ENCODE measurements at places on chromosomes 12 and 14.

GRCh38 chr14:72024043-72024407, 91.8 kb downstream of the RGS6 start:
- peak; percentile 22 for DNase-seq

DNA sequence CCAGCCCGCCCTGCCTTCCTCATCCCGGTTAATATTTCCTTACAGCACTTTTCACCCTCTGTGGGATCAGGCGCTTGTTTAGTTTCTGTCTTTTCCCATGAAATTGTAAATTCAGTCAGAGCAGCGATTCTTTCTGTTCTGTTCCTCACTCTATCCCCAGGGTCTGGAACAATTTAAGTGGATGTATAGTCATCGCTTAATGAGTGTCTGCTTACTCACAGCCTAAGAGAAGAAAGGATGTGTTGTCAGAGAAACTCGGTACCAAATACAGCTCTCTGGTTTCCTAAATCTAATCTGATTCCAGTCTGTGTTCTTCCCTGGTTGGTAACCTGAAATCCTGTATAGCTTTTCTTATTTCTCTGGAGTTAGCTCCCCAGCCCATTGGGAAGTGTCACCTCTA, 44.9 kb downstream of the FOS start:
- no peak for DNase-seq

DNA sequence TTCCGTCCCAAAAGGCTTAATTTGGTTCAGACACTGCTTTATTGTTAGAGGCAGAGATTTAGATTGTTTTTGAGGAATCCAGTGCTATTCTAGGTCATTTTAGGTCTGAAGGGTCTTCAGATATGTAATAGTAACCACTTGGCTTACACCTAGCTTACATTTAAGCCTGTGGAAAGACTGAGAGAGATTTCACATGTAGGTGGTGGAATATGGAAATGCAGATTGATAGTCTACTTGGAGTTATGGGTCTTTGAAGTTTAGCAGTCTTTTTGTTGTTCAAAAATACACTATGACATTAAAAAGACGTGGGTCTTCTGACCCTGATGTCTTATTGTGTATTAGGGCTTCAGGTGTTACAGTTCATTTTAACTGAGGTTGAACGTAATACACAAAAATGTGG, 51.4 kb upstream of the CCT2 start:
- no peak for DNase-seq

- no peak for DNase-seq
Measured at GRCh38 chr14:99753225-99754140, 39.7 kb upstream of the EML1 start.

GRCh38 chr12:101612160-101612916, 17.6 kb downstream of the MYBPC1 start:
- no peak for DNase-seq

DNA sequence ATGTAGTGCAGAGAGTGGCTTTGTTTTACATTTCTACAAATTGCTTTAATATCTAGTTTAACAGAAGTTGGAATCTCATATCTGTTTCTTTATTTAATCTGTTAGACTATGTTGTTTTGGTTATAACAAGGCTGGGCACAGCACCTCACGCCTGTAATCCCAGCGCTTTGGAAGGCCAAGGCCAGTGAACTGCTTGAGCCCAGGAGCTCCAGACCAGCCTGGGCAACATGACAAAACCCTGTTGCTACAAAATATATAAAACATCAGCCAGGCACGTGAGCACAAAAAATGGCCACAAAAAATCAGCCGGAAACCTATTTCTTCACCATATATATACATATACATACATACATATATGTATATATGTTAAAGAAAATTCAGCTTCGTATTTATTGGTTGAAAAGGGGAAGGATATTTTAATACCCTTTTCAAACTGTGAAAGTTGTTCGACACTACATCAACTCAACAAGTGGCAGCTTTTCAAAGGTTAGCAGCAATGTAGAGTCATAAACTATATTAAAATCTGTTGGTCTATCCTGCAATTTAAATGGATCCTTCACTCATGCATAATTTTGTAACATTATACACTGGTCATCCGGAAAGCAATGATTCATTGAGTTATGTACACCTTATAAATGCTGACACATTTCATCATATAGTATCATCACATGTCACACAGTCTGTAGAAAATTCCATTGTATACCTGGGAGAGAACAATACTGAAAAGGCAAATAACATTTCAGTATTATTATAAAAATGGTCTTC, 7.1 kb downstream of the NR2C1 start:
- DNase-seq: no peak

DNA sequence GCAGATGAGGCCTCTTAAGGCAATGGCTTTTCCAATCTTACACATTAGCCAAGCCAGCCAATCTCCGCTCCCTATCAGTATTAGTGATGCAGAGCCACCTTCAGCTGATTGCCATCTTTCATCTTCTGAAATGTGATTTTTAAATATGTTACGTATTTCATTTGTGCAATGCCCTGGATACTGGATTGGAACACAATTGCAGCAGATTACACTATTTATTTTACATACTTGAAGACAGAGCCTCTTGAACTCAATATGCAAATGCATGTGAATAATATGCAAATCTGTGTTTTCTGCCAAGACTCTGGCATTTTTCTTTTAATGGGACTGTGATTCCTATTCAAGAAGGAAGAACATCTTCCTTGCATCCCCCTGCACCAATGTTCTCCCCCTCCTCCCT, 90.5 kb downstream of the GRIN2B start:
- DNase-seq: no peak

GRCh38 chr12:80151131-80151530, 51.8 kb downstream of the OTOGL start:
- DNase-seq: no peak

GRCh38 chr12:95943330-95943842, at the start of gene AMDHD1:
Gene AMDHD1 (plus strand): TSS chr12:95943331. CDS start chr12:95943399, 68 bp downstream.
- peak; percentile 65 for DNase-seq

- DNase-seq: no peak
Measured at GRCh38 chr14:61258985-61259384, 22.2 kb downstream of the TMEM30B start.

GRCh38 chr12:124002021-124002644, 29.1 kb downstream of the ZNF664 start:
- DNase-seq: no peak

GRCh38 chr14:71597955-71598660, 334.1 kb upstream of the RGS6 start:
- DNase-seq: peak; percentile 10

DNA sequence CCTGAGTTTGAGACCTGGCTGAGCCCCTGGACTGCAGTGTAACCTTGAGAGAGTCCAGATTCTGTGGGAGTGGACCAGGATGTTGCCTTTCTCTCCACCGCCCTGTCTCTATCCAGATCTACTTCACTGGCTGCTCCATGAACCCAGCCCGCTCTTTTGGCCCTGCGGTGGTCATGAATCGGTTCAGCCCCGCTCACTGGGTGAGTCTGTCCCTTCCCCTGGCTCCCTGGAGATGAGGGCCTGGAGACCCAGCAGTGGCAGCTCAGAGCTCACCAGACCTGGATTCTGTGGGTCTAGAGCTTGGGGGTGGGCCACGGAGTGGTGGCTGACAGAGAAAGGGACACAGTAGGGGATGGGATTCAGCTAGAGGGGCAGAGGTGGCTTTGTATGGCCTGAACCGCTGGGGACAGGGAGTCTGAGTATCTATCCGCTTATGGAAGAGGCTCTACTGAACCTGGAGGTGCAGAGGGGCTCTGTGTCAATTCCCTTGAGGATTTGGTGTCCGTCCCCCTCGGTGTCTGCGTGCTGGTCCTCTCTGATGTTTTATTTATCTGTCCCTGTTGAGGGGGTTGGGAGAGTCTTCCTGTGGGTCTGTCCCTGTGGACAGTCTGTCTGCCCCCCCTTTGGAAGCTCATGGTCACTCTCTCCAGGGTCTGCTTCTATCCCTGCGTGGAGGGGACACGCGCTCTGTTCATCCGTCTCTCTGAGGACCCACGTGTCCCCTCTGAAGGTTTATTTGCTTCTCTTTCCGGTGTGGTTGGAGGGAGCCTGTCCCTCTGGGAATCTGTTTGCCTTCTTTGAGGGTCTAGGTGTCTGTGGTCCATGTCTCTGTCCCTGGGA, 2.5 kb downstream of the AQP5 start:
- no peak for DNase-seq

- DNase-seq: peak; percentile 63
Measured at GRCh38 chr14:105525861-105526775, at the start of gene TMEM121. Gene TMEM121 (plus strand): TSS chr14:105526583. CDS start chr14:105528835, 2,252 bp downstream.

- DNase-seq: peak; percentile 62
Measured at GRCh38 chr12:103901518-103902173, 28.6 kb upstream of the HSP90B1 start.

- no peak for DNase-seq
Measured at GRCh38 chr12:63931703-63932102, 87.2 kb downstream of the SRGAP1 start.

DNA sequence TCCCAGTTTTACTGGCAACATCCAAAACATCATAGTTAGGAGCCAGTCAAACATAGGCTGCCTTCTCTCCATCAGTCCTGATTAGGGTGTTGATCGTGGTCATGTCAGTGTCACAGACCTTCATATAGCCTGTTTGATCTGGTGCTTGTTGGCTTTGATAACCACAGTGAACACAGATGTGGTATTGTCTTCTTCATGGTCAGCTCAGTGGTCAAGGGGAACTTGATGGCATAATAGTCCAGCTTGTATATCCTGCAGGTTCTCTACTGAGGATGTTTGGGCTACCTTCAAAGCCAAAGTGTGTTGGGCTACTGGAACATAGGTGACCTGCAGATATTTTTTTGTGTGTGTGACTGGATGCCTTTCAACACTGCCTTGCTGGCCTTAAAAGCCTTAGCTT, 21.7 kb downstream of the PRORP start:
- no peak for DNase-seq

- no peak for DNase-seq
Measured at GRCh38 chr12:26554332-26554731, 278.7 kb downstream of the ITPR2 start.

- no peak for DNase-seq
Measured at GRCh38 chr14:67269298-67270060, 28.2 kb downstream of the PALS1 start.

GRCh38 chr12:132066345-132066685, 77.8 kb downstream of the DDX51 start:
- peak; percentile 39 for DNase-seq

DNA sequence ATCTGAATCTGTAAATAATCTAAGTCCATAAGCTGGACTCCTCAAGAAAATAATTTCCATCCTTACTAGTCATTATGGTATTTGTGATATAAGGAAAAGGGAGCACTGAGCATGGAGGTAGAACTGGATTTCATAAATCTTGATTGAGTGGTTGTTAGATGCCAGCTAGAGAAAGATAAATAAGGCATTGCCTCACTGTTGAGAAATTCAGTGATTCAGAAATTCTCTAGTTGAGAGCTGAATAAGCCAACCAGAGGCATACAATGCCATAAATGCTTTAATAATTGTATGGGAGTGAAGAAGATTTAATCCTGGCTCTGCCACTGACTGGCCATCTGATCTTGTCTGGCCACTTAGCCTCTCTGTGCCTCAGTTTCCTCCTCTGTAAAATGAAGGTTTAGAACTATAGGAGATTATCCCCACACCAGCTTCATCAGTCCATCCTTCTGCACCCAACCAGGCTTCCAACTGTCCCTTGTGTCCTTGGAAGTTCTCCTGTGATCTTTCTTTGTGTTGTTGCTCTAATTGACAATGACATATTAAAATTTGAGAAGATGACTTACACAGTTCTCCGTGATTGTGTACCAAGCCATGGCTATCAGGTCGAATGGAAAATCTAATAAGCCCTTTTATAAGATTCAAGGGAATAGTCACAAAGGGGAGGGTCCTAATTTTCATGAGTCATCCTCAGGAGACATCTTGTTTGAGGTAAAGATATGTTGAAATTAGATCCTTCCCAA, 394.3 kb downstream of the EGLN3 start:
- DNase-seq: no peak

DNA sequence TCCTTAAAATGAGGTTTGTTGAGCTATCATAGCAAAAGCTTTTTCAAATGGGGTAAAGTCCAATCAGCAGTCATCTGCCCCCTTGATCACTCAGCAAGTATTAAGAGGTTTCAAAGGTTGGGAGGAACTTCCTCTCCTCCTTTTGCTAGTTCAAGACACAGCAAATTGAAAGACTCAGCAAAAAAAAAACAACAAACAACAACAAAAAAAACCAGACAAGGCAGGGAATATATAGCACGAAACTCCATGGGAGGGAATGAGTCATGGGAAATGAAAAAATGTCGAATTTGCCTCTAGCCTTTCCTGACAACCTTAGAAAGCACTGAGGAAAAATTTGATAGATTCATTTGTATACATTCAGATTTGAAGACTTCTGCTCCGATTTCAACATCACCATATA, 1.6 kb upstream of the SLC7A8 start:
- DNase-seq: no peak

- DNase-seq: no peak
Measured at GRCh38 chr14:54220071-54220703, 176.6 kb upstream of the CDKN3 start.

DNA sequence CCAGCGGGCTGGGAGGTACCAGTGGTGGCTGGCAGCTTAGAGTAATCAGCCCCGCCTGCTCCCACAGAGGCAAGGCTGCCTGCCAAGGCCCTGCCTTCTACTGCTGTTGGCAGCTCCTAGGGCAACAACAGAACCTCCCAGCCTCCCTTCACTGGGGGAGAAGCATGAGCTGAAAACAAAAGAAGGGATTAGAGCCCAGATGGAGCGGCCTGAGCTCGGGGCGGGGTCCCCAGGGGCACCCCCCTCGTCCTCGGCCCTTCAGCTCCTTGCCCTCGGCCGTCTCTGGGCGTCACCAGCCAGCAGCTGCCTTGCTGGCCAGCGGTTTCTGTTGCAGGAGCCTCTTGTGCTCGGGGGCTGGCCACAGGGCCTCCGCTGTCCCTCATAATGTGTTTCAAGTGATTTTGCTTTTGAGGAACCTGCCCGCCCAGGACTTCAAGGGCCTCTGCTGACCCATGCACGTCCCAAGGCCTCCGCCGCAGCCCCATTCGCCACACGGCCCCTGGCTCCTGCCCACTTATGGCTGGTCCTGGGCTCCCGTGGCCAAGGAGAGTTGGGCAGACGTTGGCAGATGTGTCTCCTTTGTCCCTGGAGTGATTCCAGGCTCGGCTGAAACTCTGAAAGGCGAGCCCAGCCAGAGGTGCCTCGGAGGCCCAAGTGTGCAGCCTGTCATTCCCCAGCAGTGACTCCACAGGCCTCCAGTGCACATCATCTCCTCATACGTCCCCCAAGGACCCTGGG, 49.7 kb downstream of the PSMA6 start:
- peak; percentile 34 for DNase-seq

DNA sequence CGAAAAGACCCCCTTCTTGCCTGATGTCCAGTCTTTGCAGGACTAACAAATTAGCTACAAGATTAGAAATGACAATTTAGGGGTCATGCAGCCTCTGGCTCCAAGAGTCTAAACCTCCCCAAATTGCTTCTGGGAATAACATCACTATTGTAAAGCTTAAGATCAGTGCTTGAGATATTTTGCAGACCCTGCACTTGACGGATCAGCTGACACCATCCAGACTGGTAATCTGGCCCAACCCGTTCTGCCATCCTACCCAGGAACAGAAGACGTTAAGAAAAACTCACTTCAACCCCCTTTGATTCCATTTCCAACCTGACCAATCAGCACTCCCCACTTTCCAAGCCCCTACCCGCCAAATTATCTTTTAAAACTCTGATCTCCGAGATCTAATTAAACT, 236.7 kb upstream of the KRR1 start:
- DNase-seq: no peak
